ENCODE measurements at places on chromosomes 1 and 21.
A peak's percentile ranks its signal among the peaks of the same experiment; 100 is the strongest.

DNA sequence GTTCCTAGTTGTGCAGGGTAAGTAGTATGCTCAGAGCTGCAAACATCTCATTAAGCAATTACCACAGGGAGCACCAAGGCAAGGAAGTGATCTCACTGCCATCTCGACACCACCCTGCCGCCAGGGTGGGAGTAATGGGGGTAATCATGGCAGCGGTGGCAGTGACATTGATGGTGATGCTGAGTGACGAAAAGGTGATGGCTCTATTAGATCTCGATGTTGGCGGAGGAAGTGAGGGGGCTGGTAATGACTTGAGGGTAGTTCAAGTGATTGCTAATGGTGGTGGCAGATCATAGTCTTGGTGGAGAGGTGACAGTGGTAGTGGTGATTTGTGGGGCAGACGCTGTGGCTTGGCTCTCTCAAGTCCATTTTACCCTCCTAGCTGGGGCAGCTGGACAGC lies 25.4 kb upstream of the TENT5B start:
- no peak for DNase-seq

DNA sequence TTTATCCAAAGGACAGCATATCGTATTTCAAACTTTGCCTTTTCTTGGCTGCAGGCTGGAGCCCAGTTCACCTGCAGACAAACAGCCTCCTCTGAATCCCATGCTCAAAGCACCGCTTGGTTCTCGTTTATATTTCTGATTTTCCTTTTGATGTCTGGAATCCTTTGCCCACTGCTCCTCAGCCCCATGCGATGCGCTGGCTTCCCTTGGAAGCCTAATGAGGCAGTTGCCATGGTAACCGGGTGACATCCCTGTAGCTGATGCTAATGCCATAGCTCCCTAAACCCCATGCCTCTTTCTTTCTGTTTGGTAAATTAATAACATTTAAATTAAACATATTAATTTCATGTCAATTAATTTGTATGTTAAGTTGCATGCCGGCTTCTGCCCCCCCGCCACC lies 327.1 kb downstream of the PRDM2 start:
- DNase-seq = peak; percentile 80

DNA sequence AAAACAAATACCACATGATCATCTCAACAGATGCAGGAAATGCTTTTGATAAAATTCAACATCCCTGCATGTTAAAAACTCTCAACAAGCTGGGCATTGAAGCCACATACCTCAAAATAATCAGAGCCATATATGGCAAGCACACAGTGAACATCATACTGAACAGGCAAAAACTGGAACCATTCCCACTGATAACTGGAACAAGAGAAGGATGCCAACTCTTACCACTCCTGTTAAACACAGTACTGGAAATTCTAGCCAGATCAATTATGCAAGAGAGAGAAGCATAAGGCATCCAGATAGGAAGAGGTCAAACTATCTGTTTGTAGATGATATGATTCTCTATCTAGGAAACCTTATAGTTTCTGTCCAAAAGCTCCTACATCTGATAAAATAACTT lies 91.6 kb downstream of the DNAH14 start:
- DNase-seq = no peak

GRCh38 chr21:22609802-22610201 lies 1611.6 kb downstream of the NCAM2 start:
- DNase-seq = no peak

DNA sequence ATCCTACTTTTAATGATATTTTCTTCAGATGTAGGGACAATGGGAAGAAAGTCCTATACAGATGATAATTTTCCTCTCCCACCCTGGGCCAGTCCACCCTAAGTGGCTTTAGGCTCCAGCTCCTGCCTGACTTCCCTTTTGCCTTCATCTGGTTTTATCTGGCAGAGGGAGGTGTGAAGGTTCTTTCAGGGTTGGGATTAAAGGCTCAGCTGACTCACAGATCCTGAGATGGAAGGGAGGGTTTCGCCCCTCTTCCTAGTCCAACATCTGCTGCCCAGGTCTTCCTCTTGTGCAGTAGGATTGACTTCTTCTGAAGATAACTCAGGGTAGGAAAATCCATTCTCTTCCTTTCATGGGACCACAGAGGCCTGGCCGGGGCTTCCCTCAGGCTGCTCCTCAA lies 362.4 kb upstream of the KAZN start:
- no peak for DNase-seq

Data from cerebellum (tissue), 4 donors.